ENCODE measurements at places on chromosomes 1 and 21.

DNA sequence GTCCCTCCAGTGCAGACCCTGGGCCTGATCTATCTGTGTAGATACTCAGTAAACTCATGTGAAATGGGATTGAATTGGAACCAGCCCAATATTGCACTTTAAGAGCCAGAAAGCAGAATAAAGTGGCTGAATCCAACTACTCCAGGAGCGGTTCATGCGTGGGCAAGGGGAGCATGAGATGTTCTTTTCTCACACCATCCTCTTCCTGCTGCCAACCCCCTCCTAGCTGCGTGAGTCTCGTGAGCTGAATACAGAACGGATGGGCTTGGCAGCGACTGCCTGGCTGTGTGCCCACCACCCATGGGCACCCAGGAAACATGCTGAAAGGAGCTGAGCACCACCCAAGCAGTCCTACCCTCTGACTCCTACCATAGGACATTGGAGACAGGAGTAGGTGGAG is 128.3 kb downstream of the ELAVL4 start:
- H3K27me3 ChIP-seq, result no peaks in the 10 kb centered on the region
- no peak overlapping the region for H3K4me3 ChIP-seq
- H3K36me3 ChIP-seq, result no peaks in the 10 kb centered on the region
- H3K27ac ChIP-seq, result no peak overlapping the region
- DNase-seq, result no peak
- H3K4me1 ChIP-seq, result no peaks in the 10 kb centered on the region

DNA sequence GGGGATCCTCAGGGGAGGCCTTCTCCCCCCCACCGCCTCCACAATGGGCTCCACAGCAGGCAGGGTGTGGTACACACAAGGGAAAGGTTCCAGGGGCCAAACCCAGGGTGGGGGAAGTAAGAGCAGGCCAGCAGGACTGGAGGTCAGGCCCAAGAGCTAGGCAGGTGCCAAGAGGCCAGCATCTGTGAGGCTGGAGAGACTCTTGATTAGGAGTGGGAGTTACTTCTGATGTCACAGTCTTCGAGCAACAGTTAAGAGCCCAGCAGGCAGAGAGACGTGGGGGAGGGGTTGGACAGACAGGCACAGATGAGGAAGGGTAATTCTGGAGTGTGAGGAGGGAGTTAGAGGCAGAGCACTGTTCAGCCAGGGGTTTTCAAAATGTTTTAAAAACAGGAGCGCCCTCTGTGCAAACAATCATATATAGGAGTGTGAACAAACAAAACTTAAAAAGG is 55.8 kb downstream of the SLC9A1 start:
- no peak for DNase-seq
- peaks cover 27% of the 10 kb centered on the region for H3K4me1 ChIP-seq
- H3K36me3 ChIP-seq, result no peaks in the 10 kb centered on the region
- no peak overlapping the region for H3K4me3 ChIP-seq

- H3K27me3 ChIP-seq, result no peaks in the 10 kb centered on the region
- no peaks in the 10 kb centered on the region for H3K36me3 ChIP-seq
These were observed 88.0 kb upstream of the ZNF648 start for GRCh38 chr1:182149411-182149965.

- H3K27ac ChIP-seq, result no peak overlapping the region
- no peaks in the 10 kb centered on the region for H3K36me3 ChIP-seq
- peaks cover 6% of the 10 kb centered on the region for H3K4me1 ChIP-seq
- no peak overlapping the region for H3K4me3 ChIP-seq
- H3K27me3 ChIP-seq, result no peaks in the 10 kb centered on the region
- no peak for DNase-seq
These were observed 3.6 kb upstream of the KCNT2 start for GRCh38 chr1:196611873-196612272.

DNA sequence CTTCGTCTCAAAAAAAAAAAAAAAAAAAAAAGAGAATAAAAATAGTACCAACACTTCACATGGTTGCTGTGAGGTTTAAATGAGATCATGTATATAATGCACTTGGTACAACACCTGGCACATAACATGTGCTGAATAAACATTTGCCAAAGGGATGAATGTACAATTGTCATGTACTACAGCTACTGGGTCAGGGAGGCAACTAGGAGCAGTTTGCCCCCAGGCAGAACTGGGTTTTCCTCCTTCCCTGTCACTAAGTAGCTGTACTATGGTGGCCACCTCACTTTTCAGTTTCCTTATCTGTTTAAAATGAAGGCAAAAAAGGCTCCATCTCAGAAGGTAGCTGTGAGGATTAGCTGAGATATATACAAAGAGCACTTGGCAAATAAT is 11.5 kb downstream of the AK2 start:
- H3K27me3 ChIP-seq, result no peaks in the 10 kb centered on the region
- no peak for DNase-seq
- H3K4me3 ChIP-seq, result no peak overlapping the region
- peaks cover 36% of the 10 kb centered on the region for H3K4me1 ChIP-seq
- peaks cover 44% of the 10 kb centered on the region for H3K36me3 ChIP-seq

GRCh38 chr1:173020138-173020750 is 30.5 kb downstream of the TNFSF18 start:
- H3K4me1 ChIP-seq, result no peaks in the 10 kb centered on the region
- no peak overlapping the region for H3K4me3 ChIP-seq
- H3K27me3 ChIP-seq, result no peaks in the 10 kb centered on the region
- H3K27ac ChIP-seq, result no peak overlapping the region
- no peaks in the 10 kb centered on the region for H3K36me3 ChIP-seq
- no peak for DNase-seq
